SHP77 (cell line): ENCODE measurements at places on chromosomes 2 and 18.
A peak's percentile ranks its signal among the peaks of the same experiment; 100 is the strongest.

DNA sequence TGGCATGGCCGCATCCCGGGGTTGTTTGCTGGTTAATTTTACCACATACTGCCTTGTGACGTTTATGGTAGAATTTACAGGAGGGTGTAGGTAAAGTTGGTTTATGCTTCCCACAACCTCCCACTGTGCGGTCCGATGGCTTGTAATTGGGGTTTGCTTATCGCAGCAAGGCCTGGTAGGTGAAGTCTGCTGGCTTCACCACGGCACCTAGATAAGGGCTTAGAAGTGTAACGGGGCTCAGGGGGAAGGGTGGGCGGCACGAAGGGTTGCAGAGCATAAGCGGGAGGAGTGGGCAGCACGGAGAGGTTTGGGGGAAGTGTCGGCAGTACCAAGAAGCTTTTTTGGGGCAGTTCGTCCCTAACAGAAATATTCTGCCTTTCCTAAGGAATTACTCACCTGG is 39.0 kb upstream of the TMEM131 start:
- no peak for DNase-seq

GRCh38 chr2:61469424-61470121 is 1.3 kb downstream of the USP34 start:
- no peak for DNase-seq

- no peak for DNase-seq
Observed at GRCh38 chr18:22233266-22233665, 63.9 kb downstream of the GATA6 start.

- DNase-seq = no peak
Observed at GRCh38 chr2:72205504-72205881, 57.8 kb upstream of the CYP26B1 start.

DNA sequence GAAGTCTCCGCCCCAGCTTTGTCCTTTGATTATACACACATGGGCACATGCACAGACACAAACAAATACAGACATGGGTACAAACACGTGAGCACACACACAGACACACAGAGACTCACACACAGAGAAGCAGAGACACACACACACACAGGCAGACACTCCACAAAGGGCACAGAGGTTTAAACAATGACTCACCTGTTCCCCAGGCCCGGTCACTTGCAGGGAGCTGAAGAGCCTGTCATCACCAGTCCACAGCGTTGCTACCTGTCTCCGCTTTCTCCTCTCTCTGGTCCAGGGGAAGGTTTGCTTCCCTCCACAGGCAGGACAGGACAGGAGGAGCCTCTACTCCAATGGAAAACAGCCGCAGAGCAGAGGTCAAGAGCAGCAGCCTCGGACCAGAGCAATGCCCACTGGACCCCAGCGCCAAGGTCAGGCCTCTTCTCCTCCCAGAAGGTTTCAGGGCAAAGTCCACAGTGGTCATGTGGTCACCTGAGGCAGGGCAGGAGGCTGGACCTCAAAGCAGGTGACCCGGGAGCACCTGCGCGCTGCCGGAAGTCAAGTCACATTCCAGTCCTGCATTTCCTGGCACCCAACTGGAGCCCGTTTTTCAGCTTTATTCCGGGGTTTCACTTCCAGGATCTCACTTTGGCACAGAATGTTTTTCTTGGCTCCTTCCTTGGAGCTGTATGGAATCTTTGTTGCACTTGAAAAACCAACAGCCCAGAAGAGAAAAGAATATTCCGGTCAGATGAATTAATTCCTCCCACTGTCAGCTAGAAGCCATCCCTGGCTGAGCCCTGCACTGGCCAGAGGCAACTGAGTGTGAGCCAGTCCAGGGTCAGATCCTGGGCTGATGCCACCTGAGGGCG is at the start of gene RAB17:
TSS of gene RAB17 (minus strand) at position 463 of the 869 bp plus-strand sequence. CDS start 4,580 bp downstream, outside the sequence.
- no peak for DNase-seq

DNA sequence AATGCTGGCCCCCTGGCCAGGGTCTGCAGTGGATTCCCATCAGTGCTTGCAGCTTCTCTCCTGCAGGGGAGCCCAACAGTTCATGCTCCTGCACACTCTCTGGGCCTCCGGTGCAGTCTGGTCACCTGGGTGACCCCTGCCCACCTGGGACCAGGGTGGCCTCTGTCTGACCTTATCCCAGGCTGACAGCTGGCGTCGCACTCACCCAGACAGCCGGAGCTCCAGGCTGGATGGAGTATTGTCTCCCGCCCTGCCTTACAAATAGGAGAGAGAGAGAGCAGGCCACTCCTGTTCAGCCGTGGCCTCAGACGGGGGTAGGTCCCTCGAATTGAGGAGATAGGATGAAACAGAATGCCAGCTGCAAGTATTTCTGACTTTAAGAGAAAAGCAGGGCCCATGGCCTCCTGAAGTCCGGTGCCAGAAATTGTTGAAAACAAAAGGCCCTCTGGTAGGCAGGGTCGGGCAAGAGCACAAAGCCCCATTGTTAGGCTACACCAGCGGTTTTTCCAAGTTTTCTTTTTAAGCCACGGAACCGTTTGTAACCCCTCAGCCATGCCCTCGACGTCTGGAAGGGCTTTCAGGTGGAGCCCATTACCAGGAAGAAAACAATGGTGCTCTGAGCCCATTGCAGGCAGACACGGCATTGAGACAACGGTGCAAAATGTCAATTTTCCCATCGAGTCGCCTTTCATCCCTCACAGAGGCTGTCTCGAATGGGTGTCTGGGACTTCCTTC is 258.4 kb downstream of the BCL11A start:
- DNase-seq = peak; percentile 34

GRCh38 chr2:198807131-198807530 is 650.6 kb downstream of the SATB2 start:
- no peak for DNase-seq

DNA sequence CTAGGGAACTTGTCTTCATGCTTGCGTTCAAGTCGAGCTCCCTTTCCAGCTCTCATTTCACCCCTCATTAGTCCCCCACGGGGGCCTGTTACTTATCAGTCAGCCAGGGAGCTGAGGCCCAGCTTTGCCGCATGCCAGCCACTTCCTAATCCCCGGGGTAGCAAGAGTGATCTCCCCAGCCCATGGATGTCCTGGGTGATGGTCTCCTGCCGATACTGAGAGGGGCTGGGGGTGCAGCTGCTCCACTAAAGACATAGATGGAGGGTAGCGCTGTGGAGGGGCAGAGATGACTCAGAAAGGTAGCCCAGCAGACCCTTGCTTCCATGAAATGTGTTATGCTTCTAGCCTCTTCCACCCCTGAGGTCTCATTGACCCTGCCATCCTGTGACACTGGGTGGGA is 314.0 kb upstream of the EPAS1 start:
- DNase-seq = no peak

- no peak for DNase-seq
Observed at GRCh38 chr2:106537047-106537446, 49.9 kb downstream of the CD8B2 start.

- DNase-seq = no peak
Observed at GRCh38 chr2:57758686-57759085, 287.9 kb upstream of the VRK2 start.

- DNase-seq = no peak
Observed at GRCh38 chr2:45178359-45178758, 169.1 kb upstream of the SIX2 start.

- DNase-seq = peak; percentile 52
Observed at GRCh38 chr2:68925295-68925896, 27.3 kb downstream of the GKN2 start.

DNA sequence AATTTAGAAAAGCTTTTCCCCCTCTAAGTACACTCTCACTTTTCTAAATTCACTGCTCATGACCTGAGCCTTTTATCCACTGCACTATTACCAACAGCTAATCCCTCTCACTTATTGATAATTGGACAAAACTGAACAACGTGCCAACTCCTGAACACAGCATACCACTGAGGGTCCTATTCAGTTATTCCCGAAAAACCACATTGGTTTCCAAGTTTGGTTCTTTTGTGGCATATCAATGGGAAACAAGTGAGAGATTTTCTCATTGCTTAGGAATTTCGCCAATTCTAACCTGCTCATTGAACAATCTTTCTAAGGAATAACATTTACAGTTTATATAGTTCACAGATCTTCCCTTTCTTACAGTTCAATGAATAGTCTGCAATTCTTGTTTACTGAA is 977.4 kb downstream of the TMEM182 start:
- no peak for DNase-seq

DNA sequence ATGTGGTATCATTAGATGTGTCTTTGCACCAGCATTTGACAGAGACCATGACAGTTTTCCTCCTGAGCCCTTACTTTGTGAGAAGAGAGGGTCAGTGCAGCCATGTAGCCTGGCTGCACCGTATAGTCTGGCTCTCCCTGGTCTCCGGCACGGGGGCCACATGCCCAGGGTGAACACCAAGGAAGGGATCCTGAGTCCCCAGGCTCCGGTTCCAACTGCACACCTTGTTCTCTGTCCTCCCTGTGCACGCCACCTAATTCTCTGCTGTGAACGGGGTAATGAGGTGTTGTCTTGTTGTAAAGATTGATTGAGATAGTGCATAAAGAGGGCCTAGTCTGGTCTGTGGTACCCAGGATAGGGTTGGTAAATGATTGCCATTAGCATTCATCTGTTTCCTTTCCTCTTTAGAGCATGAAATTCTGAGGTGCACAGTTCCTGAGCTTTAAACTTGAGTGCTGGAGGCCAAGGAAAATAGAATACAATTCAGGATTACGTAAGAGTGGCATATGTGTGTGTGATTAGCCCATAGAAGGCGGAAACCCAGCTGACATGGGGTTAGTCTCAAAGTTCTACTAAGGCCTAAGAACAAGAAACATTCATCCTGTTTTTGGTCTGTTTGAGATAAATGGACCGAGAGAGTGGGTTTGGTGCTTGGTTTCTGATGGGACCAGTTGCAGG is 55.5 kb downstream of the NCK2 start:
- no peak for DNase-seq
